Effector memory CD4-positive, alpha-beta T cell (primary cell): ENCODE measurements at places on chromosomes 2 and 18.

GRCh38 chr2:134594399-134594798 is 124.4 kb downstream of the TMEM163 start:
- no peak overlapping the region for H3K4me3 ChIP-seq
- H3K36me3 ChIP-seq, result no peaks in the 10 kb centered on the region
- no peaks in the 10 kb centered on the region for H3K4me1 ChIP-seq
- H3K27ac ChIP-seq, result no peak overlapping the region
- no peaks in the 10 kb centered on the region for H3K27me3 ChIP-seq

DNA sequence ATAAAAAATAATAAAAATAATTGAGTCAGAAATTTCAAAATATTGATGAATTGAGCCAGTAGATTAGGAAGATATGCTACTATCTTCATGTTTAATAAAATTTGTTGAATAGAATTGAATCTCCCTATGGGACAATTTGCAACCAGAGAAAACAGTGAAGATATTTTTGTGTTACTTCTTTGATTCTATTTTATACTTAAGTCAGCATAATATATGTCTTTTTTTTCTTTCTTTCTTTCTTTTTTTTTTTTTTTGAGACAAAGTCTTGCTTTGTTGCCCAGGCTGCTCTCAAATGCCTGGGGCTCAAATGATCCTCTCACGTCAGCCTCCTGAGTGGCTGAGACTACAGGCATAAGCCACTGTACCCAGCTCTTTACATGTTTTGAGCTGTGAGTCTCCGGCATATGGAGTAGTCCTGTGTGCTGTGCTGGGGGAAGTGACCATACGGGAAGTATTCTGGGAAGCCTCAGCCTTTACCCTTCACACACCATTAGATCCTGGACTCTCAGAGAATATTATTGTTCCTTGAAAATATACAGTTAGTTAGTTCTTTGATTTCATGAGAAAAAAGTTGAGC is 13.8 kb upstream of the IAH1 start:
- no peak overlapping the region for H3K4me3 ChIP-seq
- H3K4me1 ChIP-seq, result no peaks in the 10 kb centered on the region
- H3K36me3 ChIP-seq, result peaks cover 7% of the 10 kb centered on the region

GRCh38 chr2:64405581-64406406 is 48.2 kb upstream of the LGALSL start:
- no peak for DNase-seq
- H3K4me1 ChIP-seq, result no peaks in the 10 kb centered on the region
- H3K36me3 ChIP-seq, result no peaks in the 10 kb centered on the region
- H3K27me3 ChIP-seq, result no peaks in the 10 kb centered on the region

DNA sequence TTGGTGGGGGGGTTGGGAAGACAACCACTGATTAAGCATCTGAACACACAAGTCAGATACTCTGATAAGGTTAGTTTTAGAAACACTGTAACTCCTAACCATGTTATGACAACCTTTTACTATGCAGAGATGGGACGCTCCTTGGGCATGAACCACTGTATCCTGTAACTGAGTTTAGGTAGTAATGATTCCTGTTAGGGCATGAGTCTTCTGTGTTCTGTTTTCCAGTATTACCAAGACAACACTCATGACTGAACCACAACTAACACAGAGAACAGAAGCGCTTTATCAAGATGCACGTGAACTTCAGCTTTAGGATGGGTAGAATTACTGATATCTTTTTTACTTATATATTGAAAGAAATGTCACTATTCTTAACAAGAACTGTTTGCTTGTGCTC is 14.1 kb upstream of the CREB1 start:
- no peaks in the 10 kb centered on the region for H3K27me3 ChIP-seq
- H3K4me1 ChIP-seq, result no peaks in the 10 kb centered on the region

DNA sequence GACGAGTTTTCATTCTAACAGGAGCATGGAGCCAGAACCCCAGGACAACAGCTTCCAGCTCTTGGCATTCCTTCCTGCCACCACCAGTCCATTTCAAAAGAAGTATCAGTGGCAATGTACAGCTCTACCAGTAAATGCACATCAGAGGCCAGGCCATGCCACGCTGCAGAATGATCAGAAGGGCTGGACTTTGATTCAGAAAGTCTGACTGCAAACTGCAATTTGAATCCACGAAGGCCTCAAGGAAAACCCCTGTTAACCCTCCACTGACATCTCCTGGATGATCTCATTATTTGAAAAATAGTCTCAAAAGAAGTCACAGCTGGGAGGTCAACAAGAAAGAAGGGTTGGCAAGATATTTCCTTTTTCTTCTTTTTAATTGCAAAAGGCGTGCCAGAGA is 119.2 kb downstream of the MYO5B start:
- no peak overlapping the region for H3K4me3 ChIP-seq
- no peaks in the 10 kb centered on the region for H3K36me3 ChIP-seq
- H3K27ac ChIP-seq, result no peak overlapping the region
- H3K4me1 ChIP-seq, result peaks cover 4% of the 10 kb centered on the region
- DNase-seq, result no peak

- no peak overlapping the region for H3K4me3 ChIP-seq
- no peak overlapping the region for H3K27ac ChIP-seq
- H3K36me3 ChIP-seq, result no peaks in the 10 kb centered on the region
- H3K4me1 ChIP-seq, result no peaks in the 10 kb centered on the region
- H3K27me3 ChIP-seq, result no peaks in the 10 kb centered on the region
These were observed 407.9 kb upstream of the SLC14A2 start for GRCh38 chr18:45207328-45207727.

- H3K27me3 ChIP-seq, result no peaks in the 10 kb centered on the region
- no peak overlapping the region for H3K4me3 ChIP-seq
- no peak overlapping the region for H3K27ac ChIP-seq
- peaks cover 14% of the 10 kb centered on the region for H3K4me1 ChIP-seq
These were observed 16.2 kb upstream of the DGKD start for GRCh38 chr2:233338046-233338445.

GRCh38 chr18:7735196-7735595 is 168.1 kb downstream of the PTPRM start:
- H3K4me3 ChIP-seq, result no peak overlapping the region
- no peaks in the 10 kb centered on the region for H3K27me3 ChIP-seq
- no peaks in the 10 kb centered on the region for H3K36me3 ChIP-seq
- no peaks in the 10 kb centered on the region for H3K4me1 ChIP-seq

- DNase-seq, result no peak
- no peaks in the 10 kb centered on the region for H3K27me3 ChIP-seq
These were observed 35.2 kb downstream of the NPPC start for GRCh38 chr2:231890896-231891513.

GRCh38 chr2:160433466-160434140 is 60.0 kb downstream of the RBMS1 start:
- H3K36me3 ChIP-seq, result no peaks in the 10 kb centered on the region
- no peak overlapping the region for H3K4me3 ChIP-seq
- peaks cover 12% of the 10 kb centered on the region for H3K4me1 ChIP-seq
- DNase-seq, result no peak
- no peaks in the 10 kb centered on the region for H3K27me3 ChIP-seq

GRCh38 chr2:9754532-9754887 is 88.8 kb upstream of the TAF1B start:
- no peak for DNase-seq
- H3K27me3 ChIP-seq, result no peaks in the 10 kb centered on the region
- peak overlapping the region; percentile 16 for H3K4me3 ChIP-seq
- peaks cover 35% of the 10 kb centered on the region for H3K4me1 ChIP-seq
- peak overlapping the region; percentile 64 for H3K27ac ChIP-seq

GRCh38 chr2:190974629-190975361 is 39.2 kb downstream of the STAT1 start:
- no peak overlapping the region for H3K27ac ChIP-seq
- H3K4me1 ChIP-seq, result no peaks in the 10 kb centered on the region
- no peak overlapping the region for H3K4me3 ChIP-seq
- H3K36me3 ChIP-seq, result peaks cover 99% of the 10 kb centered on the region
- DNase-seq, result no peak

- no peak overlapping the region for H3K27ac ChIP-seq
- H3K36me3 ChIP-seq, result no peaks in the 10 kb centered on the region
- no peaks in the 10 kb centered on the region for H3K4me1 ChIP-seq
- no peak for DNase-seq
- no peaks in the 10 kb centered on the region for H3K27me3 ChIP-seq
These were observed 669.5 kb upstream of the REG3G start for GRCh38 chr2:78355967-78356366.

DNA sequence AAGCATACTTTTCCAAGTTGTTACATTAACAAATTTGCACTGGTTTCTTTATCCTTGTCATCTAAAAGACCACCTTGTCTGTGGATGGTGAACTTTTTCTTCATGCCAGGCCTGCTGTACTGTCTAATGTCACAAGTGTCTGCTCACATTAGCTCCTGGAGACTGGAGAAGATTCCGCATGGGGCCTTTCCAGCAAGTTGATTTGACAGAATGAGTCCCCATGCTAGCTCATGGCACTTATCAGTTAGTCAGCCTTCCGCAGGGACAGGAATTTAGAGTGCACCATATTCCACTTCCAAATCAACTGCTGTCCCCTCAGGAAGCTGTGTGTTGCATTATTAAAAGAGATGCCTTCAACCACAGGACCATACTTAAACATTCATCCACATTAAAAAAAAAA is 41.4 kb upstream of the LRPPRC start:
- no peaks in the 10 kb centered on the region for H3K4me1 ChIP-seq
- H3K27me3 ChIP-seq, result no peaks in the 10 kb centered on the region
- DNase-seq, result no peak
- no peak overlapping the region for H3K4me3 ChIP-seq
- H3K36me3 ChIP-seq, result no peaks in the 10 kb centered on the region
- no peak overlapping the region for H3K27ac ChIP-seq

DNA sequence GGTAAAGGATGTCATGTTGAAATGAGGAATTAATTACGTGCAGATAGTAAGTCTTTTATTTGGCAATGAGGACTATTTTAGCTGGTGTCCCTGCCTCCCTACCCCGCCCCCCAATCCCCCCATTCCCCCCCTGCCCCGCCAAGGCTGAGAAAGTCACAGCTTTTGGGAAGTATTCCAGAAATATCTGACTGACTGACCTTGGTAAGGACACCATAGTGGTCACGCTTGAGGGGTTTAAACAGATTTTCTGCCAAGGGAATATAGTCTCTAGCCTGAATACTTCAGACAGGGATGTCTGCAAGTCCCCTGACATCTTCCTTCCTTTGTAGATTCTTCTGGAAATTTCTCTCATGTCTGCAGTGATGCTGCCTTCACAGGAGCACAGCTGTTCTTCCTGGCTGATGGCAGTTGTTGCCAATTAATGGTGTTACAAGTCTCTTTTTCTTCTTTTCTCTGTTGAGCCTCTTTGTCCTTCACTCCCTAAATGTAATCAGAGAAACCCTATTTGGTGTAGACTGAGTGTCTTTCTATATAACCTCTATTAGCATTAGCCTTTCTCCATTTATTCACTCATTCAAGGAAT is 53.7 kb upstream of the MGAT5 start:
- peaks cover 47% of the 10 kb centered on the region for H3K4me1 ChIP-seq
- H3K27ac ChIP-seq, result no peak overlapping the region
- no peak overlapping the region for H3K4me3 ChIP-seq

DNA sequence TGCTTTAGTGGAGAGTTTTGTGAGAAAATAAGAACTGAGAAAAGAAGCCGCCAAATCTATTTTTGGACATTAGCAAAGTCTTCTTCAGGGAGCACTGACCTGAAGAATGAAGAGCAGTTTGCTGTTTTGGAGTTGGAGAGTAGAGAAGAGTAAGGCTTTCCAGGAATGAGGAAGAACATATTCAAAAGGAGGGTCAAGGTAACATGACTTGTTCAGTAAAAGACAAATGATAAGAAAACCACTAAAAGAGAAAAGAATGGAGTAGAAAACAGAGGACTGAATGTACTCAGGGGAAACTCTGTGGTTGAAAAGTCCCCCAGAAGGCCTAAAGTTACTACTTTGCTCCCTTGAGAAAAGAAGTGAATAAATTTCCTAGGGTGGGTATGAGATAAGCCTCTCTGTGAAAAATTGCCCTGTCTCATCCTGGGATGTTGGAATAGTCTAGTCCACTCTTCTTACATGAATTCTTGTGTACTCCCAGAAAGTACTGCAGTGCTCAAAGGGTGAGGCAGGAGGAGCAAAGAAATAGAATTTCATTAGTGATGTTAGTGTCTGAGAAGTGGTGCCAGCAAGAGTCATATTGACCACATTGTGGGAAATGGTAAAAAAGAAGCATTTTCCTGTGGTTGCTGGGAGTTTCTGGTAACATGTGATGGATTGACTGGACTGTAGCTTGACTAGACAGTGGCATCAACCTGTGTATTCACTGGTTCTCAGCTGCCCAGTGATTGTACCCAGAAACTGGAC is 27.8 kb downstream of the MBD5 start:
- no peak overlapping the region for H3K27ac ChIP-seq
- H3K4me1 ChIP-seq, result no peaks in the 10 kb centered on the region
- H3K4me3 ChIP-seq, result no peak overlapping the region
- no peak for DNase-seq

DNA sequence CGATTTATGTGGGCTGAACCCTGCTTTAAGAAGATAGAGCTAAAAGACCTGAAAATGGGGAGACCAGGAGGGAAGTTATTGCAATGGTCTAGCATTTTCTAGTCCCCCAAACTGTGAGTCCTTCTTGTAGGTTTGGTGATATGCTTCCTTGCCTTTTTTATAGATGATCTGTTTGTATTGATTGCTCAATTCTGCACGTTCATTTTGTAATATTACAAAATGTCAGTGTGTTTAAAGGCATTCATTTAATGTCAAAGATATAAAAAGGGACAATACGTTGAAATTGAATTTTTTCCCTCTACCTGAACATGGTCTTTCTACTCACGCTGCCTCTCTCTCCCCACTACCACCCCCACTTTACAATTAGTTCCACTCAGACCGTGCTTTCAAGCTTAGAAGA is 5.6 kb upstream of the FIGN start:
- no peak overlapping the region for H3K4me3 ChIP-seq
- no peak overlapping the region for H3K27ac ChIP-seq
- H3K27me3 ChIP-seq, result no peaks in the 10 kb centered on the region
- no peaks in the 10 kb centered on the region for H3K4me1 ChIP-seq

DNA sequence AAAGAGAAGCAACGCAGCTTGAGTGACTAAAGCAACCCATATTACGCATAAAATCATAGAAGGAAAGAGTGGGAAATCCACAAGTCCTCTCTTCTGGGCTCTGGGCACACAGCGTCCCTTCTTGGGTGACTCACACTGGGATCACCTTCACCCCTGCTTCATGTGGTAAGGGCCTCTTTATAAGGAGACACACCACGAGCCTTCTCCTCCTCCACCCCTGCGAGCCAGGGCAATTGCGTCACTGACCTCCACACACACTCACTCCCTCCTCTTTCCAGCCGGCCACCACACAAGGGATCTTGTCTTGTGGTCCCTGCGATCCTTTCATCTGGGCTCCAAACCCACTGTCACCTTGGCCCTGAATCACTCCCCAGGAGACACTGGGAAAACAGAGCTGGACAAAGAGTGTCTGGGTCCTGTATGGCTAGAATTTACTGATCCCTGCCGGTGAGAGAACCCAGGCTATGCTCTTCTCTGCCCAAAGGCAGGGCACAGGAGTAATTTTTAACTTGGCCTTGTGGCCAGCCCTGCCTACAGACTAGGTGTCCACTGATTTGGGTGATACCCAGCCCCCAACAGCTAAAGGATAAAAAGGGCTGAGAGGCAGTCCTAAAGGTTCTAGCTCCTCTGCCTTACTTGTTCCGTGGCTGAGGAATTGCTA is 35.3 kb downstream of the NHEJ1 start:
- H3K4me3 ChIP-seq, result no peak overlapping the region
- DNase-seq, result no peak
- no peak overlapping the region for H3K27ac ChIP-seq
- H3K4me1 ChIP-seq, result no peaks in the 10 kb centered on the region

GRCh38 chr2:129144082-129144791 is 825.6 kb upstream of the HS6ST1 start:
- DNase-seq, result no peak
- H3K27me3 ChIP-seq, result no peaks in the 10 kb centered on the region
- H3K4me1 ChIP-seq, result no peaks in the 10 kb centered on the region
- H3K4me3 ChIP-seq, result no peak overlapping the region

- no peak overlapping the region for H3K4me3 ChIP-seq
- no peaks in the 10 kb centered on the region for H3K27me3 ChIP-seq
- DNase-seq, result no peak
- no peaks in the 10 kb centered on the region for H3K4me1 ChIP-seq
- no peak overlapping the region for H3K27ac ChIP-seq
- no peaks in the 10 kb centered on the region for H3K36me3 ChIP-seq
These were observed 552.8 kb upstream of the NRP2 start for GRCh38 chr2:205129531-205129930.
